A172 (cell line): ENCODE measurements at places on chromosomes 7 and 10. TPM values are rescaled to one million over a fixed set of nuclear protein-coding genes. Genes with fewer than 3 reads are reported as not detected.

The ERVW-1 gene
- not detected in 2 replicates for total RNA-seq

The CRHR2 gene
- total RNA-seq = not detected in 2 replicates

GRCh38 chr7:127446842-127447241 is 54.3 kb upstream of the ZNF800 start:
- DNase-seq = no peak

DNA sequence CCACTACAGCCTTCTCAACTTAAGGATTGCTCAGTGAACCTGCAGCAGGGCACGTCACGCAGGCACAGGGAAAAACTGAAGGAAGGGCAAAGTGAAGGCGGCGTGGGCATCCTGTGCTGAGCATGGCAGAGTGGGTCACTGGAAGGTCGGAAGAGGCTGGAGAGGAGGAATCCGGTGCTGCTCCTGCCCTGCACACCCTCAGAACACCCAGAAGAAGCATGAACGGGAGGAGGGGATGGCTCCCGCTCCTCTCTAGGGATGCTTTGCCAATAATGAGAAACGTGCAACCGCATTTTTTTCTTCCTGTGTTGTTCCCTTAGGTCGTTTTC is 175.1 kb downstream of the TNS3 start:
- no peak for DNase-seq

DNA sequence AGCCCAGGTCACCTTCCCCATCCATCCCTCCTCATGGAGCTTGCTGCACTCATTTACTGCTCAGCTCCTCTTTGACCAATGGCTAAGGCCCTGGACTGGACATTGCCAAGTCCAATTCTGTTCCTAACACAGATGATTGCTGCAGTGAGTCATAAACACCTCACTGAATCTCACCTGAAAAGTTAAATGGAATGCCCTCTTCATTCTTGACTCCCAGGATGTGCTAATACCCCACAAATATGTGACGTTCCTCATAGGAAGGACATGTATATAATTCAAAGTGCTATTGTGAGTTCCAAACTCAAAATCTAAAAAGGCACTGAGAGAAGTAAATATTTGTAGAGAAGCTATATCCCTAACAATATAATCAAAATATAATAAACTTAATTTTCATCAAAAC is 73.5 kb upstream of the DLX6 start:
- no peak for DNase-seq

- DNase-seq = no peak
These were observed 13.4 kb downstream of the CNTNAP2 start for GRCh38 chr7:146129997-146130396.

DNA sequence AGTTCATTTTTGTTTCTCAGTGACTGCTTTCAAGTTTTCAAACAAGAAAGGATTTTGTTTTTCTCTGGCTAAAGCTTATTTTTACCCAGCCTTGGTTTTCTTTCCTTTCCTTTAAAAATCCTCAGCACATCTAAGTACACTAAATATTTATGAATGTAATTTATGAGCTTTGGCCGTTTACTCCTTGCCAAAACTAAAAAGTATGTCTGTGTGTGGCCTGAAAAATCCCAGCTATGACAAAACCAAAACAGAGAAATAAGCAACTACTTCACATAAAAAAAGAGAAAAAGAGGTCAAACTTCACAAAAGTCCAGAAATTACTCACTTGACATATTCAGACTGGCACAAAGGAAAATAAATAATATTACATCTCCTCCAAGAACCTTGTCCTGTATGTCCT is 365.1 kb upstream of the NFE2L3 start:
- no peak for DNase-seq

DNA sequence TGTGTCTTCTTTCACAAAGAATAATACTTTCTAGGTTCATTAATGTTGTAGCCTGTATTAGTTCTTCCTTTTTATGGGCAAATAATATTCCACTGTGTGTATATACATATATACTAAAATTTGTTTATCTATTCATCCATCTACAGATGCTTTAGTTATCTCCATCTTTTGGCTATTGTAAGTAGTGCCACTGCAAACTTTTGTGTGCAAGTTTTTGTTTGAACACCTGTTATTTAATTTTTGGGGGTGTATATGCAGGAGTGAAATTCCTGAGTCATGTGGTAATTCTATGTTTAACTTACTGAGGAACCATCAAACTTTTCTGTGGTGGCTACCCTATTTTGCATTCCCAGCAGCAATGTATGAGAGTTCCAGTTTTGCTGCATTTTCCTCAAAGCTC is 37.7 kb upstream of the AGR3 start:
- no peak for DNase-seq

DNA sequence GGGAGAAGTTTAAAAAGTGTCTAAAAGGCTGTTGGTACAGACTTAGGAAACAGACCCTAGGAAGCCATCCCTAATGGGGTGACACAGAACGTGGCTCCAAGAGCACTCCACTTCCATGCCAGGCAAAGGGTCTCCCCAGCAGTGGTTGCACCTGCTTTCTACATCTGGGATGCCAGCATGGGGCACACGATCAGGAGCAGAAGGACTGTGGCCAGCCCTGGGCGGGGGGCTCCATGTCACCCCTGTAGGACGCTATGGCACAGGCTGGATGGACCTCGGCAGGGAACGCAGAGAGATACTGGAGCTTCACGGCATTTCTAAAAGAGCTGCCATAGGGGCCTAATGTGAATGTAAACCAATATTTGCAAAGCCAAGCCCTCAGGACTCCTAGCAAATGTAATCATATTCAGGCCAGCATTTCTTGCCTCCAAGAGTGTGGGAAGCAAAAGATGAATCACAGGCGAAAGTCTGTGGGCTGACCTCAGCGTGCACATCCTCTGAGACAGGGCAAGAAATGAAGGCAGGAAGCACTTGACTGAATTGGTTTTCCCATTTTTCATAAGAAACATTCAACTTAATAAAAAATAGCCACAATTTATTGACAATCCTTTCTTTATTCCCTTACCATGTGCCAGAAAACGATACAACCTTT is 93.9 kb downstream of the ATXN7L1 start:
- DNase-seq = peak; percentile 87
